ENCODE measurements at places on chromosomes 12 and 14.

DNA sequence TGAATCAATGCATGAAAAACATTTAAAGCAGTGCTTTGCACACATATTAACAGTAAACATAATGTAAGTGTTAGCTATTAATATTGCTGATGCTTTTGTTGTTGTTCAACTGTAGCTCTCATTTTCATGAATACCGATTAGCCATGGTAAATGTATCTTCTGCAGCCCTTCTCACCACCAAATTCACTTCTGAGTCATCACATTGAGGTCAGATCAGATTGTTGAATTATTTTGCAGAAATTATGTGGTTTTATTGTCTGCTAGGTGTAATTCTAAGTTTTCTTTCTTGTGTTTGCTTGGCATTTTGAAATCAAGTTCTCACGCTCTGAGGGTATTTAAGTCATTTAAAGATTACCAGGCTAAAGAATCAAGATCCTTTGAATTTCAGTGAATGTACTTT lies 74.6 kb downstream of the AKAP6 start:
- peak; percentile 17 for DNase-seq

GRCh38 chr14:76729953-76730505 lies 31.2 kb upstream of the VASH1 start:
- no peak for DNase-seq

GRCh38 chr14:67377916-67378315 lies 17.8 kb downstream of the EIF2S1 start:
- no peak for DNase-seq

- DNase-seq = no peak
Observed at GRCh38 chr14:90266441-90267154, 10.2 kb downstream of the PSMC1 start.

DNA sequence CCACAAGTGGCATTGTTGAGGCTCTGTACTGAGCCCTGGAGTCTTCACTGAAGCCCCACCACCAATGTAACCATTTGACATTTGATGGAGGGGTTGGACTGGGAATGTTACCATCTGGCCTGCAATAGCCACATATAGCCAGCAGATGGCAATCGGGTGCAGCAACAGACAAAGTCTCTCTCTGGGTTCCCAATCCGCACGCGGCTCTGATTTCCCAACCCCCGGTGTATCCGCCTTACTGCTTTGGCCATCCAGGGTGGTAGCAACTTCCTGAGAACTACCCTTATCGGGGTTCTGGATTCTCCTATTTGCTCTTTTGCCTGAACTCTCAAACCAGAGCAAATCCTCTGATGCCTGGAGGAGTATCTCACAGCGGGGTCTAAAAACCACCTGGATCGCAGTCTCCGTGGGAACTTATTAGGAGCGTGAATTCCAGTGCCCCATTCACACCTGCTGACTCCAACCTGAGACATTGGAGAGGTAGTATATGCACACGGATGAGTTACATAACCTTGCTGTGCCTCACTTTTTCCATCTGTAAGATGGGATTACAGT lies 14.2 kb downstream of the VRTN start:
- peak; percentile 87 for DNase-seq

All from cardiac muscle cell (in vitro differentiated cells and primary cell).